ACHN (cell line): ENCODE measurements at places on chromosomes 7 and 10.

GRCh38 chr10:93806903-93807302 is 49.2 kb downstream of the LGI1 start:
- no peak for DNase-seq

GRCh38 chr7:116951366-116952292 is 1.7 kb upstream of the ST7 start:
- DNase-seq = no peak

DNA sequence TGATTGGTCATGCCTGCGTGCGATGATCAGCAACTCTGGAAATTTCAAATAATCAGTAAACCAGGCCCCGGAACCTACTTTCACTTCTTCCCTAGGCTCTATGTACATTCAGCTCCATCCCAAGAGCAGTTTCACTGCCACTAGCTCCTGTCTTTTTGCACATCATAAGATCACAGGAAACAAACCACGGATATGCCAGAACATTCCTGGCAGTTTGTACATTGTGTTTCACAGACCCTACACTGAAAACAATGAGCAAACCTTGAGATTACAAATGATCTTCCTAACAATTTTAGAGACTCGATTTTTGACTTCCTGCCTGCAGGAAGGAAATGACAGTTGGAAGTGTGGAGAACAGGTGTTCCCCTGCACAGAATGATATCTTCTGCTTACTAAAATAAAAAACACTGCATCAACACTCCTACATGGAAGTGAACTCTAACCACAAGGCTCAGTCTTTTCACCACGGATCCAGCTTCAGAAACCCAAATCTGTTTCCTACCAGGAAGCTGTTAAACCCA is 7.6 kb upstream of the TMEM236 start:
- DNase-seq = no peak

- DNase-seq = no peak
Measured at GRCh38 chr10:60878224-60878623, 65.8 kb downstream of the RHOBTB1 start.

GRCh38 chr10:117373823-117374505 is 1.3 kb downstream of the PDZD8 start:
- peak; percentile 44 for DNase-seq

- DNase-seq = no peak
Measured at GRCh38 chr7:20980232-20980631, 193.5 kb upstream of the SP8 start.
